ENCODE measurements at places on chromosomes 7 and 10. TPM values are rescaled to one million over a fixed set of nuclear protein-coding genes. Genes with fewer than 3 reads are reported as not detected.

The HGF gene
- total RNA-seq: 4.5 TPM

The LIPM gene
- not detected for total RNA-seq

The SNX10 gene
- total RNA-seq: 2.3 TPM

The FAM25C gene
- not detected for total RNA-seq

The NUP205 gene
- total RNA-seq: 51.2 TPM

The SPDYE6 gene
- not detected for total RNA-seq

The MRM2 gene
- total RNA-seq: 19.0 TPM

The FAM20C gene
- total RNA-seq: 46.4 TPM

The OR2A2 gene
- not detected for total RNA-seq
